ENCODE measurements at places on chromosomes 16 and 17.

GRCh38 chr17:56096026-56096810, 57.1 kb upstream of the ANKFN1 start:
- no peak for DNase-seq

DNA sequence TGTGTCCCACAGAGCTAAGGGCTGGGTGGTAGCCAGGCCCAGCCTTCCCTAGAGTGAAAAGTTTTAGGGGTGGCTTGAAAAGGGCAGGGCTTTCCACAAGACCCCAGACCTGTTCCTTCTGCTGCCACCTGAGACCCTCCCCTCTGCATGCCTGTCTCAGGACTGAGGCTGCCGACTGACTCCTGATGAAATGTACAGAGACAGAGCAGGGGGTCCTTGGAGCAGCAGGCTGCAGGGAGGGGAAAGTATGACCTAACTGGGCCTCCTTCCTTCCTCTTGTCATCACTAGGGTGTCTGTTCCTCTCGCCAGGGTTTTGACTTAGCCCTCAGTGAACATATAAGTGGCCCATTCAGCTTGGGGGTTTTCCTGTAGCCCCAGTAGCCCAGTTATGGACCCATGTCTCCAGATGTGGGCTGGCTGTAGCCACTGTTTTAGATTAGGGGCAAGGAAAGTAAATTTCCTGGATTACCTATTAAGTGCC, 14.9 kb upstream of the NFATC3 start:
- DNase-seq, result no peak

GRCh38 chr17:7064261-7064660, 15.8 kb downstream of the CLEC10A start:
- no peak for DNase-seq

GRCh38 chr17:69060822-69061221, at the start of gene ABCA9:
Gene ABCA9 (minus strand): TSS chr17:69060927. CDS start chr17:69051126, 9,801 bp downstream.
- no peak for DNase-seq

- DNase-seq, result no peak
Measured at GRCh38 chr17:7208027-7208571, 11.5 kb downstream of the DLG4 start.
